Activated CD8-positive, alpha-beta memory T cell treated with anti-CD3 and anti-CD28 coated beads, Interleukin-2, amount 10 ng/mL, durations not matched to agents 7 days and 5 days (primary cell): ENCODE measurements at places on chromosomes 1 and 21.

DNA sequence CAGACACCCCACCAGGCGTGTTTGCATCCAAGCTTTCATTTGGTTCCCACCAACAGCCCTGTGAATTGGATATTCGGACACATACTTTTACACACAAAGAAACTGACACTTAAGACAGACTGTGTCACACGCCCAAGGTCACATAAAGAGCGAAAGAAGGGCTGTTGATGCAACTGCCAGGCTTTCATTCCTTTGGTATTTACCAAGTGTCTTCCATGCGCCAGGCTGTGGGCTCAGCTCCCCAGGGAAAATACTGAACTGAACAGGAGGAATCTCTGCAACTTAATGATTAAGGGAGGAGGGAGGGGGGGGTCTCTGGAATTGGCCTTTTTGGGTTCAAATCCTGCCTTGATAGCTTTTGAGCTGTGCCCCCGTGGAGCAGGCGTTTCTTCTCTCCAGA, 122.8 kb downstream of the ACTL8 start:
- H3K27ac ChIP-seq = no peak overlapping the region
- no peaks in the 10 kb centered on the region for H3K36me3 ChIP-seq
- H3K4me3 ChIP-seq = no peak overlapping the region

DNA sequence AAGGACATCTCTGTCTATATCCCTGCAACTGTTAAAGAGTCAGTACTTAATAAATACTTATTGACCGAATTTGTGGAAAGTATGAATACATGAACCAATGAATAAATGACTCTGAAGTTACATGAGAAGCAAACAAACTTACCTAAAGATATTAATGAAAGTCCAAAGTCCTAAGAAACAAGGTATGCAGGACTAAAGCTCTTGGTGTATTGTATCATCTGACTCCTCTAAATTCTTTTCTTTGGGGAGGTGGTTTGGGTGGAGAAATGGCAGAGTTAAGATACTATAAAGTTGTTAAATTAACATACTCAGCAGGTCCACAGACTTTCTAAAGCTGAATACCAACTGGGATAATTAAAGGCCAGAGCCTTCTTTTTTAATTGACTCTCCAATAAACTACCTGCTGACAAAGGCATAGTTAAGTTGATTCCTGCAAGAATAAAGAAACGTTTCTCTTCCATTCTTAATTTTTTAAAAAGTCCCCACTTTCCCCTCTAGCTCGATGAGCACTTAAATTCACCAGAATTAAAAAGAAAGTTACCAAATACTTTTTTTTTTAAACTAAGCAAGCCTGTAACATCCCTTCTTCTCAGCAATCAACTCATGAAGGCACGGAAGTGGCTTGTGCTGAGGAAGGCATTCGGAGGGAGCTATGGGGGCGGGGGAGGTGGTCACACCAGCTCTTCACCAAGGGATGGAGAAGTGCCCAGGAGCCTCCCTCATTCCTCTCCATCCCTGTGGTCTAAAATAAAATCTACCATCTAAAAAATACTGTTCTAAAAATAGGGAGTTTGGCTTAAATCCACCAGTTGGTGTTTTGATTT, 61.1 kb downstream of the GADD45A start:
- peaks cover 41% of the 10 kb centered on the region for H3K27me3 ChIP-seq
- no peaks in the 10 kb centered on the region for H3K36me3 ChIP-seq
- DNase-seq = no peak
- H3K4me1 ChIP-seq = peaks cover 23% of the 10 kb centered on the region
- H3K4me3 ChIP-seq = no peak overlapping the region

DNA sequence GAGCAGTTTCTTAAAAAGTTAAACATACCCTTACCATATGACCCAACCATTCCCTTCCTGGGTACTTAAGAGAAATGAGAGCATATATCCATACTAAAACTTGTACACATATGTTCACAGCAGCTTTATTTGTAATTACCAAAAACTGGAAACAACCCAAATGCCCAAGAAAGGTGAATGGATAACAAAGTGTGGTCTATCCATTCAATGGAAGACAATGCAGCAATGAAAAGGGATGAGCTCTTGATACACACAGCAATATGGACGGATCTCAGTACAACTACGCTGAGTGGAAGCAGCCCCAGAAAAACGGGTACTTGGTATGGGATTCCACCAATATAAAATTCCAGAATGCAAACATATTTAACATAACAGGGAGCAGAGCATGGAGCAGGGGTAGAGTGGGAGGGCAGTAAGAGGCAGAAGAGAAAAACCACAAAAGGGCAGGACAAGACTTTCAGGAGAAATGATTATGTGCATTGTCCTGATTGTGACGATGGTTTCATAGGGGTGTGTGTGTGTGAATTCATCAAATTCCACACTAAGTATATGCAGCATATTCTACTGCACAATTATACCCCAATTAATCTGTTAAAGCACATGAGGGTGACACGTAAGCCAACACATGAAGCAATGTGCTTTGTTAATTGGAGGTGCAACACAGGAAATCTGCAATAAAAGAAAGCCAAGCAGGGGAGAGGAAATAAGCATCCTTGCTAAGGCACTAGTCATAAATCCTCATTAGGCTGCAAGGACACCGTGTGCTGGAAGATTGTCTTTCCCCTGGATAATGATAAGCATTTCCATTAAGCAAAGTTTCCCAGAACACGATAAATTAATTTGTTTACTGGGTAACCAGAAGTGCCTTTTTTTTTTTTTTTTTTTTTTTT, 113.1 kb upstream of the KRTAP19-8 start:
- H3K27me3 ChIP-seq = peaks cover 13% of the 10 kb centered on the region
- H3K36me3 ChIP-seq = peaks cover 13% of the 10 kb centered on the region
- H3K27ac ChIP-seq = no peak overlapping the region
- no peak for DNase-seq

DNA sequence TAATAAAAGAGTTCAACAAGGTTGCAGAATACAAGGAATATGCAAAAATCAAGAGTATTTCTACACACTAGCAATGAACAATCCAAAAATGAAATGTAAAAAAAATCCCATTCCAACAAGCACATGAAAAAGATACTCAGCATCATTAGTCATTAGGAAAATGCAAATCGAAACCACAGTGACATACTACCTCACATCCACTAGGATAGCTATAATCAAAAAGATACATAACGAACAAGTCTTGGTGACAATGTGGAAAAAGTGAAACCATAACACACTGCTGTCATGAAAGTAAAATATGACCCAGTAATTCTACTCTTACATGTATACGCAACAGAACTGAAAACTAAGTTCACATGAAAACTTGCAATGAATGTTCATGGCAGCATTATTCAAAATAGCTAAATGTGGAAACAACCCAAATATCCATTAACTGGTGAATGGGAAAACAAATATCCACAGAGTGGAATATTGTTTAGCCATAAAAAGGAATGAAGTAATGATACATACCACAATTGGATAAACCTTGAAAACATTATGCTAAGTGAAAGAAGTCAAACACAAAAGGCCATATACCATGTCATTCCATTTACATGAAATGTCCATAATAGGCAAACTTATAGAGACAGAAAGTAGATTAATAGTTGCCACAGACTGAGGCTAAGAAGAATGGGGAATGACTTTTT, 34.3 kb downstream of the PIK3R3 start:
- peaks cover 3% of the 10 kb centered on the region for H3K27me3 ChIP-seq
- H3K27ac ChIP-seq = peak overlapping the region; percentile 15
- H3K36me3 ChIP-seq = peaks cover 7% of the 10 kb centered on the region
- H3K4me1 ChIP-seq = peaks cover 5% of the 10 kb centered on the region
- no peak overlapping the region for H3K4me3 ChIP-seq

DNA sequence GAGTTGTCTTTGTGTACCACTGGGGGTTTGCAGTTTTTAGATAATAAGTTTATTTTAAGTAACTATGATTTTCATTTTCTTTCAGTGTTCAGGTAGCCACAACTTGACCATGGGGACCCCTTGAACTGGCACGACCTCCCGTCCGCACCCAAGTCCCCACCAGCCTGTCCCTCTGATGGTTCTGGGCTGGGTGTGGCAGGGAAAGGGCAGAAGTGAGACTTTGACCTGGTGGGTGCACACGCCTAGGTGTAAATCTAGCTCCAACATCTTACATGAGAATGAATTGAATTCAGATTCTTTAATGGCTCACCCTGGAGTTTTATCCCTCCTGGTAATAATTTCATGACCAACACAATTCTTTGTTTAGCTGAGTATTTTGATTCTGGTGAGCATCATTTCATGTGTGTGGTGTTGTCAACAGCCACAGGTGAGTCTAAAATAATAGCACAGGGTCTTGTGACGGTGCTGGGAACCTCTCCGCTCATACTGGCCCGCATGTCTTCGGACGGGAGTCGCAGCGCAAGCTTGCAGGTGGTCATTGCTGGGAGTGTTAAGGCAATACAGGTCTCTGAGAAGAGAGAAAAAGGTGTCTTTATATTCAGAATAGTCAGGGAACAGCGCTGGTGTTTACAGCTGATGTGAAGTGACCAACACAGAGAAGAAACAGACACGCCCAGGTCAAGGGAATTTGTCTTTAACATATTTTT, 50.8 kb upstream of the POFUT2 start:
- DNase-seq = no peak
- H3K4me1 ChIP-seq = no peaks in the 10 kb centered on the region
- no peaks in the 10 kb centered on the region for H3K36me3 ChIP-seq
- H3K27ac ChIP-seq = no peak overlapping the region

DNA sequence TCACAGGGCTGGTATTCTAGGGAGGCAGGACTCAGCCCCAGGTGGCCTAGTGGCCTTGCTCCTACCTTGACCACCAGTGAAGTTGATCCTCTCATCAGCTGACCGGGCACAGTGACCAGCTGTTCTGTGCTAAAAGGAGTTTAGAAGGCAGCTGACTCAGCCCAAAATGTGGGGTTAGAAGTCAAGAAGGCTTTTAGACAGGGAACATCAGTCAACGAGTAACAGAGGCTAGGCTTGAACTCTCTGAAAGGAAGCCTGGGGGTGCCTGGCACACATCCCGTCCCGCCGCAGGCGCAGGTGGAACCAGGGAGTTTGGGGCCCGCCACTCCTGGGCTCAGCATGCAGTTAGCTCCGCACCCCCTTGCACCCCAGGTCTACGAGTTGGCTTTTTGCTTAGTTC, 114.9 kb upstream of the SLC45A1 start:
- no peak overlapping the region for H3K27ac ChIP-seq
- H3K27me3 ChIP-seq = no peaks in the 10 kb centered on the region
- H3K4me1 ChIP-seq = peaks cover under 1% of the 10 kb centered on the region
- DNase-seq = no peak

GRCh38 chr1:34768856-34769255, 9.3 kb downstream of the GJB4 start:
- H3K27ac ChIP-seq = no peak overlapping the region
- no peaks in the 10 kb centered on the region for H3K27me3 ChIP-seq
- DNase-seq = no peak
- H3K4me3 ChIP-seq = no peak overlapping the region
- H3K4me1 ChIP-seq = no peaks in the 10 kb centered on the region
- no peaks in the 10 kb centered on the region for H3K36me3 ChIP-seq

- H3K4me1 ChIP-seq = no peaks in the 10 kb centered on the region
- no peaks in the 10 kb centered on the region for H3K36me3 ChIP-seq
- peaks cover 14% of the 10 kb centered on the region for H3K27me3 ChIP-seq
- no peak overlapping the region for H3K4me3 ChIP-seq
- no peak overlapping the region for H3K27ac ChIP-seq
Measured at GRCh38 chr1:11713095-11713494, 21.6 kb downstream of the DRAXIN start.

DNA sequence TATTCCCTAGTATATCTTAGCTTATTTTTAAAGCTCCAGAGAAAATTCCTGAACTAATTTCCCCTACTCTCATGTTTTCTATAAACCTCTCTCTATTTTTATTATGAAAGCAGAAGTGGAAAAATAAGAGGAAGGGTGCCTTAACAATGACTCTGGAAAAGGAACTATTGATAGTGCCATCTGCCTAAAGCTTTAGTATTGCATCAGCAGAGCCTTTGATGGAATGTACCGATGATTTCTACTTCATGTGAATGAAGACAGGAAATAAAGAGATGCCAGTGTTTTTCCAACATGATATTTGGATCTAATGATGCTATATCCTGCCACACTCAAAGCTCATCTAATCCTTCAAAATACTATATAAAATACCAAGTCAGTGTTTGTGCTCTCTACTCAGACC, 35.1 kb downstream of the TNFSF18 start:
- no peaks in the 10 kb centered on the region for H3K36me3 ChIP-seq
- no peak for DNase-seq
- H3K4me1 ChIP-seq = no peaks in the 10 kb centered on the region
- no peak overlapping the region for H3K4me3 ChIP-seq

DNA sequence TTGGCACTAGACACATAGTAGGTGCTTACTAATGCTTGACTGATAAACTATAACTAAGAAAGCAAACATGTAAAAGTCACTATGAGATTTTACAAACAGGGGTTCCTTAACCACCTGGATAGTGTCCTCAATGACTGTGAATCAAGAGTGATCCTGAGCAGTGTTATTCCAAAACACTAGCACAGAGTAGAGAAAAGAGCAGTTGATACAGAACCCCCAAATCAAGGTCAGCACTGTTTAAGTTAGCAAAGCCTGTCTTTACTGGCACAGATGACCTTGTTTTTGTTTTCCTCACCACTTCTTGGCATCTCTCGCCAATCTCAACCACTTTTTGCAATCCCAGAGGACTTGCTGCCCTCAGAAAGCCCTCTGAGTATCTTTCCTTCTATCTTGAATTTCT, 50.7 kb downstream of the BCL9 start:
- peaks cover 36% of the 10 kb centered on the region for H3K27me3 ChIP-seq
- no peaks in the 10 kb centered on the region for H3K36me3 ChIP-seq
- no peak overlapping the region for H3K27ac ChIP-seq
- peaks cover 4% of the 10 kb centered on the region for H3K4me1 ChIP-seq
- H3K4me3 ChIP-seq = no peak overlapping the region

GRCh38 chr1:109161858-109162606, 48.1 kb downstream of the ELAPOR1 start:
- H3K4me3 ChIP-seq = peak overlapping the region; percentile 52
- no peaks in the 10 kb centered on the region for H3K36me3 ChIP-seq
- peak overlapping the region; percentile 82 for H3K27ac ChIP-seq
- H3K27me3 ChIP-seq = no peaks in the 10 kb centered on the region
- H3K4me1 ChIP-seq = peaks cover 32% of the 10 kb centered on the region

- DNase-seq = no peak
- H3K4me1 ChIP-seq = peaks cover 52% of the 10 kb centered on the region
- H3K4me3 ChIP-seq = peak overlapping the region; percentile 93
- no peaks in the 10 kb centered on the region for H3K27me3 ChIP-seq
- H3K27ac ChIP-seq = peak overlapping the region; percentile 53
Measured at GRCh38 chr1:93178418-93178817, 1.8 kb downstream of the TMED5 start.

DNA sequence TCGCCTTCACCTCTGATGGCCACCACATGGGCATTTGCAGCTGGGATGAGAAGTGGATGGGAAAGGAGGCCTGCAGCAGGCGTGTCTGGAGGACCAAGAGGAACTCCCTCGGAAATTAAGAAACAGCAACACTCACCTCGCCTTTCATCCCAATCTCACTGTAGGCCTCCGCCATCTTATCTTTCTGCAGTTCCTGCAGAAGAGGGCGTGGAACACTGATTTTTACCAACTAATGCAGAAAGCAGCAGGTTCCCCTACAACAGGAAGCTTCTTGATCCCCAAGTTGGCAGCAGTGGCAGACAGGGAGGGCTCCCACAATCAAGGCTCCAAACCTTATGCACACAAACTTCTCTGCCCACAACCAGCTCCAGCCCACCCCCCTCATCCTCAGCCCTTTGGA, 84.4 kb downstream of the CD247 start:
- peaks cover 54% of the 10 kb centered on the region for H3K36me3 ChIP-seq
- DNase-seq = no peak
- H3K4me3 ChIP-seq = no peak overlapping the region
- H3K27ac ChIP-seq = peak overlapping the region; percentile 48
- no peaks in the 10 kb centered on the region for H3K27me3 ChIP-seq

- peaks cover 16% of the 10 kb centered on the region for H3K4me1 ChIP-seq
- peaks cover 41% of the 10 kb centered on the region for H3K27me3 ChIP-seq
- no peak overlapping the region for H3K4me3 ChIP-seq
Measured at GRCh38 chr1:109391626-109392025, 6.1 kb downstream of the SORT1 start.
